Left ventricle myocardium inferior (tissue), 1 donor: ENCODE measurements at places on chromosomes 4 and X. TPM values are rescaled to one million over a fixed set of nuclear protein-coding genes. Genes with fewer than 3 reads are reported as not detected.

GRCh38 chrX:103329991-103330390, at the start of gene TCEAL7:
Gene TCEAL7 (plus strand): TSS chrX:103330239. CDS start chrX:103331404, 1,165 bp downstream.
- H3K27ac ChIP-seq, result peak within 1 kb of the TSS; percentile 40
- peak within 1 kb of the TSS; percentile 60 for H3K4me3 ChIP-seq
- no peaks in the 10 kb centered on the region for H3K4me1 ChIP-seq
- H3K27me3 ChIP-seq, result no peaks in the 10 kb centered on the region
- H3K36me3 ChIP-seq, result no peaks in the 10 kb centered on the region

DNA sequence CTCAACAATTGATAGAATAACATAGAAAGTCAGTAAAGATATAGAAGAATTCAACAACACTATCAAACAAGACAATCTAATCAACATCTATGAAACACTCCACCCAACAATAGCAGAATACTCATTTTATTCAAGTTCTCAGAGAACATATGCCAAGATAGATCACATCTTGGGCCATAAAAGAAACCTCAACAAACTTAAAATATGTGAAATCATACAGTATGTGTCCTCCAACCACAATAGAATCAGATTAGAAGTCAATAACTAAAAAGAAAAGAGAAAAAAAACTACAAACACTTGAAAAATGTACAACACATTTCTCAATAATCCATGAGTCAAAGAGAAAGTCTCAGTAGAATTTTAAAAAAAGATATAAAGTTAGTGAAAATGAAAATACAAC, 78.6 kb upstream of the LDB2 start:
- no peak for DNase-seq
- H3K4me1 ChIP-seq, result no peaks in the 10 kb centered on the region
- H3K4me3 ChIP-seq, result no peak overlapping the region
- H3K27me3 ChIP-seq, result no peaks in the 10 kb centered on the region
- H3K36me3 ChIP-seq, result no peaks in the 10 kb centered on the region

Gene SPACA5
- not detected for total RNA-seq

GRCh38 chr4:140363558-140363957, 9.9 kb upstream of the SCOC start:
- H3K4me3 ChIP-seq, result no peak overlapping the region
- no peaks in the 10 kb centered on the region for H3K36me3 ChIP-seq
- H3K27ac ChIP-seq, result no peak overlapping the region
- H3K4me1 ChIP-seq, result no peaks in the 10 kb centered on the region
- no peak for DNase-seq
